ENCODE measurements at places on chromosomes 3 and 15.

DNA sequence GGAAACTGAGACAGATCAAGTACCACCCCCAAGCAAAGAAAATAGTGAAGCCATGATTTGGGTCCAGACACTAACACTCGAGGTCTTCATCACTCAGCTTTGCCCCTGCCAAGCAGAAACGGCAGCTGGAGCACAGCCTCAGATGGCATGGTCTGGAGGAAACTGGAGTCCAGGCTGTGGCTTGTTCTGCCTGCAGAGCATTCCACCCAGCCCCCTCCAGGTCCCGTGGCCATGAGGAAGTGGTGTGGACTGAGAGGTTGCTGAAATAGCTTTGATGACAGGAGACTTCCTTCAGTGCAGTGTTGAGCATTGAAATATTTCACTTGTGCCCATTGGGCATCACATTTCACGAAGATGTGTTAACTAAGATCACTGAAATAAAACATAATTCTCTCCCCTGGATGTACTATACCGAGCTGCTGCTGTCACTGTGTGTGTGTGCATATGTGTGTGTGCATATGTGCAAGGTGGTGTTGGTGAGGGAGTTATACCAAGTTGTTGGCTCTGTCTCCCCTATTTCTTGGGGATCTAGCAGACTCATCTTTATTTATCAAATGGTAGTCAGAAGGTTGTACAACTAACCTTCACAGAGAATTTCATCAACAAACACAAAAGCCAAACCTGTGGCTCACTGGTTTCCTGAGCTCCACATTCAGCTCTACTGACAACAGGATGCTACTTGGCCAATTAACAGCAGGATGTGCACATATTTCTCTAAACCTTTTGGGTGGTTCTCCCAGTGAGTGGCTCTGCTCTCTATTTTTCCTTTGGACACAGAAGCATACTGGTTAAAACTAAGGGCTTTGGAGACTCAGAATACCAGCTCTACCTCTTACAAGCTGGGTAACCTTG lies 660.1 kb upstream of the CFAP20DC start:
- no peak for DNase-seq

GRCh38 chr3:169552533-169552932 lies 111.0 kb downstream of the MECOM start:
- no peak for DNase-seq

- DNase-seq = no peak
Measured at GRCh38 chr3:113537155-113537554, 4.8 kb downstream of the SIDT1 start.

- DNase-seq = no peak
Measured at GRCh38 chr15:74732846-74733245, 7.5 kb upstream of the CYP1A1 start.

DNA sequence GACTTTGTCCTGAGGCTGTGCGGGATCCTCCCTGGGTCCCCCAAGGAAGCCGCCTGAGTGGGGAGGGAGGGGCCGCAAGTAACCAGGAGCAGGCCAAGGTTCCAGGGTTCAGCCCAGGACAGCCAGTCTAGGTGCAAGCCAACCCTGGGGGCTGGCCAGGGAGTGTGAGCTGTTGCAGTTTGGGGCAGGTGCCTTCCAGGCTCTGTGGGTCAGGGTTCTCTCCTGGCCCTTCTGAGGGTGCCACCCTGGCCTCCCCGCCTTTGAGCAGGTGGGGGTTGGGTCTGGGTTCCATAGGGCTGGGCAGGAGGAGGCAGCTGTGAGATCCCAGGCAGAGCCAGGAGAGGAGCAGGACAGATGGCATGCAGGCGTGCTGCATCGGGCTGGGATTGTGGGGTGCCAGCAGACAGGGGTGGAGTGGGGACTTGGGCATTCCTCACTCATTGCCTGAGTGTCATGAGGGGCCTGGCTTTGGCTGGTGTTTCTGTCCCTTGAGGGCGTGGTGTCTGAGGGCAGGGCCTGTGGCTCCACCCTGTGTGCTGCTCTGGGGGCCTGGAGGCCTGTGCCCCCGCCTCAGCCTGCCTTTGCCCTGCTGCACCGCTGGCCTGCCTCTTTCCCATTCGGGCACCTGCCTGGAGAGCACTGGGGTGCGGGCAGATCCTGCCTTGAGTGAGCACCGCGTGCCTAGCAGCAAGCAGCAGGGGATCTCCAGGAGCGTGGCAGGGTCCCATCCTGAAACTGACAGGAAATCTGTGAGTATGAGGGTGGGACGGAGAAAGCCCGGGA lies 18.4 kb downstream of the KLF13 start:
- no peak for DNase-seq

- peak; percentile 31 for DNase-seq
Measured at GRCh38 chr15:57376696-57377477, 582 bp downstream of the CGNL1 start.

GRCh38 chr3:138827222-138827621 lies 7.5 kb downstream of the PIK3CB start:
- DNase-seq = no peak

DNA sequence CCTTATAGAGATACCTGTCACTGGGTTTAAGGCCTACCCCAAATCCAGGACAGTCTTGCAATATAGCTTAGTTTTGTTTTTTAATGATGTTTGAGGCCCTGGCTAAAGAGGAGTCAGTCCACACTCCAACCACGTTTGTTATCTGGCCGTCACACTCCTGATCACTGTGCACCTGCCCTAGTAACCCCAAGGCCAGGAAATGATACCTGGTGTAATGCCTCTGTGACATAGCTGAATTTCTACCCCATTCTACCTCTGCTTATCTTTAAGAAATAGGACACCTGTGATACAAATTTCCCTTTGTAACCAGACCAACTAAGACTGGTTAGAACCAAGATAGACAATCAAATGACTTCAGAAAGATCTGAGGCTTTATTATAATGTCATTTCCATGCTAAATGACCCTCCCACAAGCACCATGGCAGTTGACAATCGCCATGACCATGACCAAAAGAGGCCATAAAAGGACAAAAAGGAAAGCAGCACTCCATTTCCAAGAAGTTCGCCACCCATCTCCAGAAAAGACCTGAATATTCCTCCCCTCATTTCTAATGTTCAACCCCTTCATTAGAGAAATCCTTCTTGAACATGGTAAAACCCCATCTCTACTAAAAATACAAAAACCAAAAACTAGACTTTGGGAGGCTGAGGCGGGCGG lies 4.8 kb upstream of the RTP3 start:
- DNase-seq = no peak

GRCh38 chr3:23198801-23199200 lies 4.3 kb upstream of the UBE2E2 start:
- DNase-seq = no peak

DNA sequence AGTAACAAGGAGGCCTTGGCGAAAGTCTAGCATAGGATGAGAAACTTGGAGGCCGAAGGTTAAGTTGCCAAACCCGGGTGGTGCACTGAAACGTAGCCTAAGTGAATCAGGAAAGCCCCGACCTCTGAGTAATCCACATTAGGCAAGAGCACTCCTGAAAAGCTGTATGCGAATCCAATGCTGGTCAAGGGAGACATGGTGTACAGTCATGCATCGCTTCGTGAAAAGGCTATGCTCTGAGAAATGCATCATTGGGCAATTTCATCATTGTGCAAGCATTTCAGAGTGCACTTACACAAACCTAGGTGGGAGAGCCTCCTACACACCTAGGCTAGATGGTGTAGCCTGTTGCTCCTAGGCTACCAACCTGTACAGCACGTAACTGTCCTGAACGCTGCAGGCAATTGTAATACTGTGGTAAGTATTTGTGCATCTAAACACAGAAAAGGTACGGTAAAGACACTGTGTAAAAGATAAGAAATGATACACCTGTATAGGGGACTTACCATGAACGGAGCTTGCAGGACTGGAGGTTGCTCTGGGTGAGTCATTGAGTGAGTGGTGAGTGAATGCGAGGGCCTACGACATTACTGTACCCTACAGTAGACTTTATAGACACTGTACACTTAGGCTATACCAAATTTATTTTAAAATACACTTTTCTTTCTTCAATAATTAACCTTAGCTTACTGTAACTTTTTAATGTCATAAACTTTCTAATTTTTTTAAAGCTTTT lies 222.5 kb downstream of the SHQ1 start:
- DNase-seq = no peak

GRCh38 chr3:194939949-194940770 lies 254.5 kb downstream of the FAM43A start:
- no peak for DNase-seq

GRCh38 chr3:80559701-80560100 lies 791.9 kb upstream of the ROBO1 start:
- no peak for DNase-seq

DNA sequence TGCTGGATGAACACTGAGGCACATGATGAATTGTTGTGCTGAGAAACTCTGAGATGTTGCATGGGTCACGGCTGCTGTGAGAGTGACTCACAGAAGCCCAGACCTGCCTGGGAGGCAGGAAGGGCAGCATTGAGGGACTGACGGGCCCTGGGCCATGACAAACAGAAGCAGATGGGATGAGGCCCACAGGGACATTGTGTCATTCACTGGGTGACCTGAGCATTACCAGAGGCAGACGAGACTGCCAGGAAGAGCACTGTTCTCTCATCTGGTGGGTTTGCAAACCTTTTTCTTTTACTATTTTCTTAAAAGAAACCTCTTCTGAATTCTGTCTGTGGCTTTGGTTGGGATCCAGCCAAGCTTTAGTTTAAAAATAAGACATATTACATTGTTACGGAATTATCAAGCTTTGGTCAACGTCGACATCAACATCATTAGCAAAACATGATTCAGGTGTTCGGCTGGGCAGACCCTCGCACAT lies 67.8 kb downstream of the BDH1 start:
- no peak for DNase-seq

- no peak for DNase-seq
Measured at GRCh38 chr15:85470563-85471271, 90.3 kb downstream of the AKAP13 start.

GRCh38 chr3:143445118-143445517 lies 325.5 kb downstream of the CHST2 start:
- no peak for DNase-seq

DNA sequence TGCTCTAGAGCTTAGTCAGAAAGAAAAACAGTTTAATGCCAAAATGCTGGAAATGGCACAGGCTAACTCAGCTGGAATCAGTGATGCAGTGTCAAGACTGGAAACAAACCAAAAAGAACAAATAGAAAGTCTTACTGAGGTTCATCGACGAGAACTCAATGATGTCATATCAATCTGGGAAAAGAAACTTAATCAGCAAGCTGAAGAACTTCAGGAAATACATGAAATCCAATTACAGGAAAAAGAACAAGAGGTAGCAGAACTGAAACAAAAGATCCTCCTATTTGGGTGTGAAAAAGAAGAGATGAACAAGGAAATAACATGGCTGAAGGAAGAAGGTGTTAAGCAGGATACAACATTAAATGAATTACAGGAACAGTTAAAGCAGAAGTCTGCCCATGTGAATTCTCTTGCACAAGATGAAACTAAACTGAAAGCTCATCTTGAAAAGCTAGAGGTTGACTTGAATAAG lies 150.5 kb upstream of the LRRFIP2 start:
- no peak for DNase-seq

- DNase-seq = no peak
Measured at GRCh38 chr15:31108836-31109235, 7.3 kb upstream of the TRPM1 start.

GRCh38 chr3:136559896-136560295 lies 192.3 kb downstream of the STAG1 start:
- no peak for DNase-seq

DNA sequence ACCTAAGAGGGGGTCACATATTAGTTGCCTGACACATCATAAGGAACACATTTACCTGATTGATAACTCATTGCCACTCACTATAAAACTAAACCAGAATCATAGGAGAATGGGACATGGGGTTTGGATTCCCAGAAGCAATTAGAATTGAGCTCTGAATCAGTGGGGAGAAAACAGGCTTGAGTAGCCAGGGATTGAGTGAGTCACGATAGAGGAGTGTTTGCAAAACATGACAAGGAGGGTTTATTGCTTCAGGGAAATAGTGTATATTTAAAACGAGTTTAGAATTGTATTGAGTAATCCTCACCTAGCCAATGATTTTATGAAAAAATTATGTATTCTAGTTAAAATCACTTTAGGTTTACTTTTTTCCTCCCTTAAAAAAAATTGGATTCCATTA lies 101.1 kb upstream of the THRB start:
- DNase-seq = no peak

DNA sequence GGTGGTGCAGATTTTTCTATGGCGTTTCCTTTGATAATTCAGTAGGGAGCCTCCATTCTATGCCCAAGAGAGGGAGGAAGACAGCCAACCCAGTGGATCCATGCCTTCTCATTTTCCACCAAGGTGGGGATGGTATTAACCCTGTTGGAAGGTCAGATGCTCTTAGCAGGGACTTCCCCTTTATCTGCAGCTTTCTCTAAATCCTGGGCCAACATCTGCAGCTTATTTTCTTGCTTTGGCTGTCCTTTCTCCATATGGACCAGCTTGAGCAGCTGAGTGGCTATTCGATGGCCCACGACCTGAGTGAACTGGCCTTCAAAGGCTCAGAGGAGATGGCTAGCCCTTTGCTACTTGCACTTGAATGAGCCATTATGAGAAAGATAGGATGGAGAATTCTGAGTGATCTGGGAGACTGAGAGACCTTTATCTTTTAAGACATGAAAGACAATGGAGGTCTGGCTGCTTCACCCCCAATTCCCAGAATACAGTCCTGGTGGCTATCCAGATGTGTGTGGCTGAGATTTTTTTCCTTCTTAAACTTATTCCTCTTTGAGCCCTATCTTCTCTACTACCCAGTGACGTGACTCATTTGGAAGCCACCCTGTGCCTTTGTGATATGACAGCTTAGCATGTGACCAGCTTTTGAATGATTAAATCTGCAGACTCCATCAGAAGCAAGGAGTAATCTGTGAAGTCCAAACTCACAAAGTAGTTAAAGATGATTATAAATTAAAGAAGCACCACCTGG lies 39.6 kb upstream of the TRAK1 start:
- DNase-seq = no peak

GRCh38 chr3:150221904-150222523 lies 186.1 kb upstream of the TSC22D2 start:
- no peak for DNase-seq

- peak; percentile 13 for DNase-seq
Measured at GRCh38 chr3:180804916-180805315, 107.6 kb upstream of the FXR1 start.

GRCh38 chr3:195023989-195024388 lies 247.0 kb downstream of the XXYLT1 start:
- no peak for DNase-seq

DNA sequence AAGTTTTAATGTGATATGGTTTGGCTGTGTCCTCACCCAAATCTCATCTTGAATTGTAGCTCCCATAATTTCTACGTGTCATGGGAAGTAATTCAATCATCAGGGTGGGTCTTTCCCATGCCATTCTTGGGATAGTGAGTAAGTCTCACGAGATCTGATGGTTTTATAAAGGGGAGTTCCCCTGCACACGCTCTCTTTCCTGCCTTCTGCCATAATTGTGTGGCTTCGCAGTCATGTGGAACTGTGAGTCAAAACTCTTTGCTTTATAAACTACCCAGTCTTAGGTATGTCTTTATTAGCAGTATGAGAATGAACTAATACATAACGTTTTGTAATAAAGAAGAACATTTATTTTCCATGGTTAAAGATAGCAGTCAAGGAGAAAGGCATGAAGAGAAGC lies 39.2 kb upstream of the GOLIM4 start:
- DNase-seq = no peak
